Mesenteric fat pad (tissue), 1 donor: ENCODE measurements at places on chromosomes 13 and 19. TPM values are rescaled to one million over a fixed set of nuclear protein-coding genes. Genes with fewer than 3 reads are reported as not detected.

Gene PABPC3
- total RNA-seq: 0.29 TPM

Gene SHC2
- total RNA-seq: 29.1 TPM

Gene SPIB
- not detected for total RNA-seq

Gene CYP2F1
- not detected for total RNA-seq

Gene STAP2
- total RNA-seq: 3.0 TPM

Gene PLPP2
- 7.9 TPM for total RNA-seq
